ENCODE measurements at places on chromosomes 2 and 18. TPM values are rescaled to one million over a fixed set of nuclear protein-coding genes. Genes with fewer than 3 reads are reported as not detected.

Gene B3GNT7
- 0.51 TPM for total RNA-seq

Gene PROM2
- 1.4 TPM for total RNA-seq

Gene CAPN13
- not detected for total RNA-seq

Gene RMDN2
- 4.7 TPM for total RNA-seq
